ENCODE measurements at places on chromosomes 3 and 15.
A peak's percentile ranks its signal among the peaks of the same experiment; 100 is the strongest.

- peak; percentile 32 for DNase-seq
Observed at GRCh38 chr15:43232289-43232874, 11.6 kb upstream of the EPB42 start.

- DNase-seq = peak; percentile 85
Observed at GRCh38 chr15:61051569-61052031, 177.5 kb downstream of the RORA start.

DNA sequence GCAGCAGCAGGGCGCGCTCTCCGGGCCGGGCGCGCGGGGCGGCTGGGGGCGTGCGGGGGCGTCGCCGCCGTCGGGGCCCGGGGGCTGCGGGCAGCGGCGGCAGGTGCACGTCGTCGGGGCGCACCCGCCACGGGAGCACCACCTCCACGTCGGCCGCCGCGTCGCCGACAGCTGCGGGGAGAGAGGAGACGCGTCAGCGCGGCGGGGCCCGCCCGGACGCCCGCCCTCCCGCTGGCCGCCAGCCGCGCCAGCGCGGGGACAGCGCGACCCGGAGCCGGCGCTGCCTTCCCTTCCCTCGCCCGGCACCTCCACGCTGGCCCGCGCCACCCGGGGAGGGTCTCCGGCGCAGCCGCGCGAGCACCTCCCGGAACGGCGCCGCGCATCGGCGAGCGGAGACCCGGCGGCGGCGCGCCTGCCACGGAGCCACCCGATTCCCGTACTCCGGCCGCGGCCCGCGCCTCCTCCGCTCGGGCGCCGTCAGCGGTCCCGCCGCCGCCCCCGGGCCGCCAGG lies 481 bp downstream of the ADAMTS17 start:
- DNase-seq = peak; percentile 22

GRCh38 chr15:66292571-66293418 lies 573 bp upstream of the DIS3L start:
- DNase-seq = peak; percentile 28

GRCh38 chr15:52295421-52296001 lies at the start of gene MYO5C:
Gene MYO5C (minus strand): TSS chr15:52295804. CDS start chr15:52295636, 168 bp downstream.
- peak; percentile 16 for DNase-seq
